ENCODE measurements at places on chromosomes 12 and 14.

DNA sequence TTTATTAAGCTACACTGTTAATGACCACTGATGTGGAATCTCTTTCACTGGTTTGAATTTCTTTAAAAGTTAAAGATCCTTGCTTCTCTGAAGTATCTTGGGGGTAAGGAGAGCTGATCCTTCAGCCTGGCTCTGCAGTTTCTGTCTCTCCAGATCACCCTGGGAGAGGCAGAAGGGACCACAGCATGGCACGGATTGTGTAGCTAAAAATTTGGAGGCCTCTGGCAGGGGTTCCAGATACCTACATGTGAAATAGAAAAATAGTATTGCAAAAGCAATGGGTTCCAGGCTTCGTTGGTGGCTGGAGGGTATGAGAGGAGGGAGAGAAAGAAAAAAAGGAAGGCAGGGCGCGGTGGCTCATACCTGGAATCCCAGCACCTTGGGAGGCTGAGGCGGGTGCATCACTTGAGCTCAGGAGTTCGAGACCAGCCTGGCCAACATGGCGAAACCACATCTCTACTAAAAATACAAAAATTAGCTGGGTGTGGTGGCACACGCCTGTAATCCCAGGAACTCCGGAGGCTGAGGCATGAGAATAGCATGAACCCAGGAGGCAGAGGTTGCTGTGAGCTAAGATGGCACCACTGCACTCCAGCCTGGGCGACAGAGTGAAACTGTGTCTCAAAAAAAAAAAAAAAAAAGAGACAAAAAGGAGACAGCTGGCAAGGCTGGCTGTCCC is 3.4 kb downstream of the CHST11 start:
- no peak for DNase-seq

GRCh38 chr12:80154261-80154660 is 54.9 kb downstream of the OTOGL start:
- no peak for DNase-seq

- DNase-seq, result no peak
Observed at GRCh38 chr12:52650520-52651081, 1.4 kb downstream of the KRT2 start.

GRCh38 chr12:47774663-47775062 is 1.6 kb downstream of the SLC48A1 start:
- no peak for DNase-seq
